ENCODE measurements at places on chromosomes 5 and 9.

- no peak for DNase-seq
Measured at GRCh38 chr9:106755736-106756135, 107.2 kb upstream of the ZNF462 start.

GRCh38 chr9:5543875-5544702, 33.8 kb downstream of the PDCD1LG2 start:
- DNase-seq, result no peak

DNA sequence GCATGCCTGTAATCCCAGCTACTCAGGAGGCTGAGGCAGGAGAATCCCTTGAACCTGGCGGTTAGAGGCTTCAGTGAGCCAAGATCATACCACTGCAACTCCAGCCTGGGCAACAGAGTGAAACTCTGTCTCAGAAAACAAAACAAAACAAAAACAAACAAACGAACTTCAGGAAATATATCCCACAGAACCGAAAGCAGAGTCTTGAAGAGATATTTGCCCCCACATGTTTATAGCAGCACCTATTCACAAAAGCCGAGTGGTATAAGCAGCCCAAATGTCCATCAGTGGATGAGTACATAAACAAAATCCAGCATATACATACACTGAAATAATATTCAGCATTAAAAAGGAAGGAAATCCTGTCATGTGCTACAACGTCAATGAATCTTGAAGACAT, 57.6 kb upstream of the GRIN3A start:
- no peak for DNase-seq

DNA sequence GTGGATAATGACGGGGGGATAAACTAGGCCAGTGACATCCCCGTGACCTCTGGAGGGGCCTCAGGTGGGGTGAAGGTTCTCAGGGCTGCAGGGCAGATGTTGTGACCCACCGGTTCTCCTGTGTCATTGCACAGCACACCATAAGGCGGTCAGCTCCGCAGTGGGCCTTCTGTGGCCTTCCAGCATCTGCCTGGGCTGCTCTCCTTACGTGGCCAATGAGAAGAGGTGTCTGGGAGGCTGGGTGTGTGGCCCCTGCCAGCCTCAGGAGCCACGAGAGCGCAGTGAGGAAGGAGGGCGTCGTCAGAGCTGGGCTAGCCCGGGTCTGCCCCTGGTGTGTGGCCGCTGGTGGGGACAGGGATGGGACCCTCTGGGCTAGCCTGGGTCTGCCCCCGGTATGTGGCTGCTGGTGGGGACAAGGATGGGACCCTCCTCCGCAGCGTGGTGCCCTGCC, 48.7 kb downstream of the COL5A1 start:
- DNase-seq, result no peak

GRCh38 chr5:53418409-53418808, 62.0 kb upstream of the FST start:
- DNase-seq, result no peak
